Hepatocyte (in vitro differentiated cells): ENCODE measurements at places on chromosomes 2 and 18. TPM values are rescaled to one million over a fixed set of nuclear protein-coding genes. Genes with fewer than 3 reads are reported as not detected.

Gene MYCN
- polyA plus RNA-seq: 8.9 and 10.8 TPM in 2 replicates

Gene ANKRD30B
- polyA plus RNA-seq: not detected in 2 replicates

GRCh38 chr2:66432801-66433694, 1.9 kb upstream of the MEIS1 start:
- DNase-seq: peak; percentile 95
- peak overlapping the region; percentile 93 for H3K27ac ChIP-seq
- H3K4me3 ChIP-seq: peak overlapping the region; percentile 74
- no peaks in the 10 kb centered on the region for H3K27me3 ChIP-seq

Gene SCYGR4
- polyA plus RNA-seq: not detected in 2 replicates

GRCh38 chr2:205409411-205409810, 272.9 kb upstream of the NRP2 start:
- no peaks in the 10 kb centered on the region for H3K4me1 ChIP-seq
- no peaks in the 10 kb centered on the region for H3K36me3 ChIP-seq
- no peaks in the 10 kb centered on the region for H3K27me3 ChIP-seq
- no peak overlapping the region for H3K27ac ChIP-seq
- H3K4me3 ChIP-seq: no peak overlapping the region

- no peak overlapping the region for H3K27ac ChIP-seq
- no peaks in the 10 kb centered on the region for H3K36me3 ChIP-seq
- H3K27me3 ChIP-seq: no peaks in the 10 kb centered on the region
- DNase-seq: no peak
Measured at GRCh38 chr2:71670430-71670795, 217.1 kb downstream of the DYSF start.

Gene TBC1D8
- polyA plus RNA-seq: 10.1 and 17.9 TPM in 2 replicates

GRCh38 chr18:22233266-22233665, 63.9 kb downstream of the GATA6 start:
- H3K4me1 ChIP-seq: no peaks in the 10 kb centered on the region
- no peak overlapping the region for H3K27ac ChIP-seq
- H3K36me3 ChIP-seq: no peaks in the 10 kb centered on the region
- no peak for DNase-seq
- no peaks in the 10 kb centered on the region for H3K27me3 ChIP-seq

- H3K36me3 ChIP-seq: no peaks in the 10 kb centered on the region
- peaks cover 19% of the 10 kb centered on the region for H3K4me1 ChIP-seq
- no peak overlapping the region for H3K4me3 ChIP-seq
- no peak overlapping the region for H3K27ac ChIP-seq
- DNase-seq: no peak
Measured at GRCh38 chr2:241774419-241775222, 2.0 kb upstream of the GAL3ST2 start.

GRCh38 chr2:102514061-102514785, 41.2 kb downstream of the SLC9A4 start:
- DNase-seq: peak; percentile 80
- no peaks in the 10 kb centered on the region for H3K4me1 ChIP-seq
- peak overlapping the region; percentile 12 for H3K27ac ChIP-seq
- H3K36me3 ChIP-seq: no peaks in the 10 kb centered on the region
- H3K27me3 ChIP-seq: no peaks in the 10 kb centered on the region

Gene KCNG2
- polyA plus RNA-seq: 0.81 TPM in 1 of 2 replicates, not detected in the other

Gene HJURP
- 2.7 and 3.6 TPM in 2 replicates for polyA plus RNA-seq

GRCh38 chr2:238754259-238754658, 93.6 kb upstream of the TWIST2 start:
- H3K4me1 ChIP-seq: no peaks in the 10 kb centered on the region

DNA sequence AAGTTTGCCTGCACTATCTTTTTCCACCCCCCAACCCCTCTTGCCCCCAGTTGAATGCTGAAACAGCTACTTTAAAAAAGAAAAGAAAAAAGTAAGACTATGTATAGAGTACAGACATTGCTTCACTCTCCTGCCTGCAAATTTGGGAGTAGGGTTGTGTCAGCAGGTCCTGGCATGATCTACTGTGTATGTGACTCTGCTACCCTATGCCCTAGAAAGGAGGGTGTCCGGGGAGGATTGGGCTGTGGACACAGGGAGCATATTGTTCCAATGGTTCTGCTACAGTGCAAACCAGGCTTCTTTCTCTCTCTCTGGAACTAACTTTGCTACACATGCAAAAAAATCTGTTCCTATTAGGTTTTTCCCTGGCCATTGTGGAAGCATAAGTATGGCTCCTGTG, 9.9 kb upstream of the ZEB2 start:
- no peak for DNase-seq
- no peak overlapping the region for H3K4me3 ChIP-seq
- no peaks in the 10 kb centered on the region for H3K4me1 ChIP-seq
- H3K27ac ChIP-seq: no peak overlapping the region

DNA sequence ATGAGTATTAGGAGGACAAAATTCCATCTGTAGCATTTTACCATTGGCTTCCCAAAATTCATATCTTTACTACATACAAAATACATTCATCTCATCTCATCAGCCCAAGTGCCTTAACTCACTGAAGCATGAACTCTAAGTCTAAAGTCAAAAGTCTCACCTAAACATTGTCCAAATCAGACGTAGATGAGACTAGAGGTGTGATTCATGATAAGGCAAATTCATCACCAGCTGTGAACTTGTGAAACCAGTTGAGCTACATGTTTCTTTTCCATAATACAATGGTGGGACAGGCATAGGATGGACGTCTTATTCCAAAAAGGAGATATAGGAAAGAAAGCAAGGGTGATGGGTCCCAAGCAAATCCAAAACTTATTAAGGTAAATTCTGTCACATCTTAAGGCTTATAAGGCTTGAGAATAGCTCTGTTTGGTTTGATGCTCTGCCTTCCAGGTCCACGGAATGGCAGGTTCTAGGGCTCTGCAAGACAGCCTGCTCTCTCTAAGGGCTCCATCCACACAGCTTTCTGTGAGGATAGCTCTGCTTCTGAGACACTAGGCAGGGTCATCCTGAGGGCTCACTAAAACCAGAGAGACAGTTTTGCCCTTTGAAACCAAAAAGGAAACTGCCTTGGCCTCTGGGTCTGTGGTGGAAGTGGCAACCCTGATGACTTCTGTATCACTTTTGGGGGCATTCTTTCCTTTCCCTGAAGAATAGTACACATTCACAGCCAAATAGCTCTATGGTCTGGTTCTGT, 9.6 kb downstream of the IFIH1 start:
- H3K4me3 ChIP-seq: no peak overlapping the region
- H3K4me1 ChIP-seq: no peaks in the 10 kb centered on the region
- H3K36me3 ChIP-seq: no peaks in the 10 kb centered on the region
- H3K27ac ChIP-seq: no peak overlapping the region

DNA sequence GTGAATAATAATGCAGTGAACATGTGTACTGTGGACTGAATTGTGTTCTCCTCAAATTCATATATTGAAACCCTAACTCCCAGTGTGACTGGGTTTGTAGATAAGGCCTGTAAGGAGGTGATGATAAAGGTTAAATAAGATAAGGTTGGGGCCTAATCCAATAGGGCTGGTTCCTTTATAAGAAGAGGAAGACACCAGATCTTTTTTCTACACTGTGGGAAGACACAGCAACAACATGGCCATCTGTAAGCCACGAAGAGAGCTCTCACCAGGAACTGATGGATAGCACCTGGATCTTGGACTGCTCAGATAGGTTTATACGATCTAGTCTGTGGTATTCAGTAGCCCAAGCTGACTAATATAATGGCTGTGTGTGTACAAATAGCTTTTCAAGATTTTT, 66.8 kb downstream of the BMPR2 start:
- no peak for DNase-seq
- H3K27ac ChIP-seq: no peak overlapping the region
- H3K4me1 ChIP-seq: no peaks in the 10 kb centered on the region
- H3K27me3 ChIP-seq: no peaks in the 10 kb centered on the region
- no peak overlapping the region for H3K4me3 ChIP-seq

Gene GREB1
- 3.3 and 6.4 TPM in 2 replicates for polyA plus RNA-seq

DNA sequence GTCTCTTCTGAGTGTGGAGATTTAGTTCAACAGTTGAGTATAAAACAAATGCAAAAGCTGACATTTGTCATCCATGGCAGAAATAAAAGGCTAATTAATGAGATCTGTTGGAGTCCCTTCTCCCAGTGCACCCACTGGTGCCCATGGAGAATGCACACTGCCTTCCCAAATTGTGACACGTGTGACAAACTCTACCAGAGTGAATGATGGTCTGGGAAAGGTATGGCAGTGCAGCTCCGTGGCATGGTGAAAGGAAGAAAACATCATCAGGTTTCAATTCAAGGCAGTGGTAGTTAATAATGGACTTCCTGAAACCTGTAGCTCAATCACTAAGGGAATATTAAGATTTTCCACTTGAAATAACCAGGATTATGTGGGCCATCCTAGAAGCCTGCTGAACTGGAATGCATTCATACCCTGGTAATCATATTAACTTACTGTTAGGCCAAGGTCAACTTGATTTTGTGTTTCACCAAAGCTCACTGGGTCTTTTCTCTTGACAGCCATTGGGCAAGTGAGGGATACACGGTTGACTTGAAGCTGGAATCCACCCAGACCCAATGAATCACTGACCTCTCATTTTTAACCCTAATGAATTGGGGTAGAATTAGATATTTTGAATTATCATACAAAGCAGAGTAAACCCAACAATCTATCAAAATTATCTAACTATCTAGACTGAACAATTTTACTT, 167.6 kb downstream of the AFF3 start:
- no peaks in the 10 kb centered on the region for H3K4me1 ChIP-seq
- H3K27ac ChIP-seq: no peak overlapping the region
- no peak overlapping the region for H3K4me3 ChIP-seq
- peaks cover 18% of the 10 kb centered on the region for H3K27me3 ChIP-seq

DNA sequence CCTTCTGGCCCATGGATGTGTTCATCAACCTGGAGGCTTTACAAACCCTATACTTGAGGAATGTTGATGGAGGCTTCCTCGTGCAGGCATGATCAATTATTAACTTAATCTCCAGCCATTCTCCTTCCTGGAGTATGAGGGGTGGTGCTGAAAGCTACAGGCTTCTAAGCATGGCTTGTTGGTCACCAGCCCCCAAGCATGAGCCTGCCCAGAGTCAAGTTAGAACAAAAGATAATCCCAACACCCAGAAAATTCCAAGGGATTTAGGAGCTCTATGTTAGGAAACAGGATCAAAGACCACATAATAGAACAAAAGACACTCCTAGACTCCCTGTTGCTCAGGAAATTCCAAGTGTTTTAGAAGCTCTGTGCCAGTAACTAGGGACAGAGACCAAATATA, 63.1 kb downstream of the FAM171B start:
- no peaks in the 10 kb centered on the region for H3K36me3 ChIP-seq
- no peak for DNase-seq
- H3K4me3 ChIP-seq: no peak overlapping the region
- H3K4me1 ChIP-seq: no peaks in the 10 kb centered on the region
- no peak overlapping the region for H3K27ac ChIP-seq

GRCh38 chr2:239552213-239552926, 151.6 kb upstream of the HDAC4 start:
- no peak overlapping the region for H3K27ac ChIP-seq
- no peaks in the 10 kb centered on the region for H3K36me3 ChIP-seq
- no peaks in the 10 kb centered on the region for H3K4me1 ChIP-seq
- peaks cover 21% of the 10 kb centered on the region for H3K27me3 ChIP-seq
- no peak for DNase-seq
- H3K4me3 ChIP-seq: no peak overlapping the region

Gene DSG2
- polyA plus RNA-seq: 67.7 and 68.1 TPM in 2 replicates

GRCh38 chr18:30698571-30698970, 344.0 kb downstream of the DSC3 start:
- no peak overlapping the region for H3K27ac ChIP-seq
- no peaks in the 10 kb centered on the region for H3K4me1 ChIP-seq
- no peak for DNase-seq
- H3K36me3 ChIP-seq: no peaks in the 10 kb centered on the region

Gene GMCL1
- polyA plus RNA-seq: 17.9 and 18.8 TPM in 2 replicates

- no peak for DNase-seq
- H3K36me3 ChIP-seq: no peaks in the 10 kb centered on the region
- H3K27me3 ChIP-seq: no peaks in the 10 kb centered on the region
- H3K4me3 ChIP-seq: no peak overlapping the region
- H3K4me1 ChIP-seq: no peaks in the 10 kb centered on the region
Measured at GRCh38 chr2:16948053-16948452, 282.4 kb upstream of the CYRIA start.

DNA sequence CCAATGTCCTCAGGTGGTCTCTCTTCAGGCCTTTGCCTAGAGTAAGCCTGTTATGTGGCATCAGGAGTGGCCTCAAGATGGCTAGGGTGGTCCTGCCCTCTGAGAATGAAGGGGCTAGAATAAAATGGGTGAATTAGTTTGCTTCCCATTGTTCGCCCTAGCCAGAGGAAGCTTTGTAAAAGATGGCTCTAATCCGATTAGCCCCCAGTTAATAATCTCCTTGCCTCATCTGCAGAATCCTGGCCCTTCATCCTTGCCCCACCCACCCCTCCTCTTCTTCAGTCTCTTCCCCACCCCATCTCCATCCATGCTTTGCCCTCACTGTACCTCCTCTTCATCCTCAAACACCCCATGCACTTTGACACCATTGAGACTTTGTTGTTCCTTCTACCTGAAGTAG, 57.4 kb upstream of the LGALSL start:
- H3K4me3 ChIP-seq: no peak overlapping the region
- no peaks in the 10 kb centered on the region for H3K27me3 ChIP-seq
- peaks cover 24% of the 10 kb centered on the region for H3K4me1 ChIP-seq
- no peak overlapping the region for H3K27ac ChIP-seq
- no peaks in the 10 kb centered on the region for H3K36me3 ChIP-seq
- DNase-seq: no peak

DNA sequence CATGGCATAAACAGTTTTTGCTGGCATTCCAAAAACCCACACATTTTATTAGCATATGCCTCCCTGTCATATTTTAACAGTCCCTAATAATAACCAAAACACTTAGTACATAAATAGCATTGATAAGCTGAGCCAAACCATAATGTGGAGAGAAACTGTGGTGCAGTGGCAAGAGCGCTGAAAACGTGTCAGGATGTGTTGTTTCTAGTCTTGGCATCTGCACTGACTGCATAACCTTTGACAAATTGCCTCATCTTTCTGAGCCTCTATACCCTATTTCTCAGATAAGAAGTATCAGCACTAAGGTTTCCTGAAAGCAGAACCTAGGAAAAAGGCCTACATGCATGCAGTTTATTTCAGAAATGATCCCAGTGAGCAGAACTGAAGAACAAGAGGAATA, 41.4 kb downstream of the RAD51AP2 start:
- H3K36me3 ChIP-seq: no peaks in the 10 kb centered on the region
- H3K4me3 ChIP-seq: no peak overlapping the region
- no peak overlapping the region for H3K27ac ChIP-seq
- no peak for DNase-seq
- no peaks in the 10 kb centered on the region for H3K27me3 ChIP-seq

- H3K27ac ChIP-seq: no peak overlapping the region
- DNase-seq: no peak
- H3K36me3 ChIP-seq: no peaks in the 10 kb centered on the region
- no peaks in the 10 kb centered on the region for H3K27me3 ChIP-seq
- no peak overlapping the region for H3K4me3 ChIP-seq
Measured at GRCh38 chr2:21333684-21334083, 209.9 kb downstream of the TDRD15 start.
